ENCODE measurements at places on chromosomes 16 and 17.

DNA sequence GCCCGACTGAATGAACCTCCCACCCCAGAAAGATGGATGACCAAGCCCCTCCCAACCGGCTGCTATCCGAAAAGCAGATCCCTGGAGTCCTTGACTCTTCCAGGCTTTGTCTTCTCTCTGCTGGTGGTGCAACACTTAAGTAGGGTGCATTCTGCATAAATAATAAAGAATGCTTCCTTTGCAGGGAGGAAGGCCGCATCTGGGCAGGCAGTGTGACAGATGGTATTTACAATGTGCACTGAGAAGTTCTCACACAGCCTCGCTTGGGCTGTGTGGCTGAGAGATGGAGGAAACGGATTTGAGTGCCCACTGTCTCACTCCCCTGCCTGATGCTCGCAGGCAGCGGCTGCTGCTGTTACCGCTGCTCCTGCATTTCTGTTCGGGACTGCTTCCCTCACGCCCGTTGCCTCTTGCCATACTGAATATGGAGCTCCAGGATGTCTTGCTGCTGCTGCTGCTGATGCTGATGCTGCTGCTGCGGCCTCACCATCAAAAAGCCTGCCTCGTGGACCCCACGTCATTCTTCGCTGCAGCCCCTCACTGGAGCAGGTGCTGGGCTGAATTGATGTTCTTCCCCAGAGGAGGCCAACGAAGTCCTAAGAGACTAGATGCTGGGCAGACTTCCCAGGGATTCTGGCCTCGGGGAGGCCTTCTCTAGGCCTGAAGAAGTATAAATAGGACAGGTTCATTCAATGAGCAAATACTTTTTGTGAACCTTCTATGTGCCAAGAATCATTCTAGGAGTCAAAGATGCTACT lies 7.1 kb upstream of the RHBDL3 start:
- DNase-seq: no peak

- no peak for DNase-seq
These were observed 19.8 kb upstream of the ADCY7 start for GRCh38 chr16:50246299-50247122.

GRCh38 chr17:79707931-79708891 lies 22.5 kb upstream of the ENPP7 start:
- DNase-seq: peak; percentile 55

DNA sequence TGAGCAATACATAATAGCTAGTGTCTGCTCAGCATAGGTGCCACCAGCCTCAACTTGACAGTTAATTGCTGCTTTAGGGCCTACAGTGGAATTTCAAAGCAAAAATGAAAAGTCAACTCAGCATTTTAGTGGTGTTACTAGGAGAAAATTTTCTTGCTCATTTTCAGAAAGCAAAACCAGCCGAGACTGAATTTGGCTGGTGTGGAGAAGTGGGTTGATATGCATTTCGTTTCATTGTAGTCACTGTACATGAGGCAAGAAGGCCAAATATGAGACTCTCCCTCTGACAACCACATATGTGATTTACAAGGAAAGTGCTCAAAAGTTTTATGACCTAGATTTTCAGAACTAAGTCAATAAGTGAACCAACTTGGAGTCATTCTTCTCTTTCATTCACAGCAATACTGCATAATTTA lies 54.0 kb downstream of the DUSP14 start:
- no peak for DNase-seq

- no peak for DNase-seq
These were observed 165.0 kb upstream of the ELAC2 start for GRCh38 chr17:13182854-13183253.

GRCh38 chr17:42675965-42676423 lies 800 bp downstream of the PLEKHH3 start:
- DNase-seq: peak; percentile 49

- no peak for DNase-seq
These were observed 78.4 kb downstream of the SOX9 start for GRCh38 chr17:72199256-72199655.

GRCh38 chr16:49972961-49973360 lies 52.1 kb upstream of the CNEP1R1 start:
- no peak for DNase-seq

DNA sequence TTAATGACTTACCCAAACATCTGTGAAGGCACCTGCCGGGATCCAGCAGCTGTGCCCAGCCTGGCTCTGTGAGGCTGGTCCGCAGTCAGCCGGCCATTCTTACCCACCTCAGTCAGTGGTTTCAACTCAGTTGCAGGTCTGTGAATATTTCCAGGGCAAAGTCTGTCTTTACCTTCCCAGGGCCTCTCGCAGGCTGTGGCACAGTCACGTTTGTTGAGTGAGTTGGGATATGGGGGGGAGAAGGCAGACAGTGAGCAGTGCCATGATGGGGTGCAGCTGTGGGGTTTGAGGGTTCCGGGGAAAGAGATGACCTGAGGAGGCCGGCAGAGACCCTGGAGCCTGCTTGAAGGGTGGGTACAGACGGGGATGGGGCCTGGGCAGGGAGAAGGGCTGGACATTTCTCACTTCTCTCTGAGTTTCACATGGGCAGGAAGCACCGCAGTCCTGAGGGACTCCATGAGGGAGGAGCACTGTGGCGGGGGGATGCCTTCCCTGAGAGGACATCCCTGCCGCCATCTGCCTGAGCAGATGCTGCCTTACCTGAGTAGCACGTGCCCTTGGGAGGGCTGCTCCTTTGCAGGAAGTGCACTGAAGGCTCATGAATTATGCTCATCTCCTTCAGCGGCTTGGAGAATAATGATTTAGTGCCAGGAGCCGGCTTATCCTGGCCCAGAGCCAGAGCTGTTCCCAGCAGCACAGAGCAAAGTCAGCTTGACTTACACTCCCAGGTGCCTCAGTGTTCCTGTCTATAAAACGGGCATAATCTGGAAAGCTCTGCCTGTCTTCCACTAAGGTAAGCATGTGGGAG lies 48.1 kb downstream of the KSR1 start:
- DNase-seq: peak; percentile 31

DNA sequence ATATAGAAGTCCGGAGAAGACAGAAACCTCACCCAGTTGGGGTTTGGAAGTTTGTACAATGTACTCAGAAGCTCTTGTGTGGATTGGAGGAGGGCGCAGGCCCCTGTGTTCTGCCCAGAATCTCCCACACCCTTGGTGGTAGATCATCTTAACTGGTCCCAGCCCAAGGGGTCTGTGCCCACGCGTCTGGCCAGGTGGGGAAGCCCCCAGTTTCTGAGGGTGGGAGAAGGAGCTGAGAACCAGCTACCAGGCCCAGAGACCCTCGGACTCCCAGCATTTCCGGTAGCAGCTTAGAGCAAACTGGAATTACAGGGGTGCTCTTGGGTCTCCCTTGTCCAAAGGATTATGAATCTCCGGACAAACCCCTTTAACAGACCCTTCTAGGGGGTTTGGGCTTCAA lies 2.3 kb upstream of the PPP1R9B start:
- DNase-seq: no peak

DNA sequence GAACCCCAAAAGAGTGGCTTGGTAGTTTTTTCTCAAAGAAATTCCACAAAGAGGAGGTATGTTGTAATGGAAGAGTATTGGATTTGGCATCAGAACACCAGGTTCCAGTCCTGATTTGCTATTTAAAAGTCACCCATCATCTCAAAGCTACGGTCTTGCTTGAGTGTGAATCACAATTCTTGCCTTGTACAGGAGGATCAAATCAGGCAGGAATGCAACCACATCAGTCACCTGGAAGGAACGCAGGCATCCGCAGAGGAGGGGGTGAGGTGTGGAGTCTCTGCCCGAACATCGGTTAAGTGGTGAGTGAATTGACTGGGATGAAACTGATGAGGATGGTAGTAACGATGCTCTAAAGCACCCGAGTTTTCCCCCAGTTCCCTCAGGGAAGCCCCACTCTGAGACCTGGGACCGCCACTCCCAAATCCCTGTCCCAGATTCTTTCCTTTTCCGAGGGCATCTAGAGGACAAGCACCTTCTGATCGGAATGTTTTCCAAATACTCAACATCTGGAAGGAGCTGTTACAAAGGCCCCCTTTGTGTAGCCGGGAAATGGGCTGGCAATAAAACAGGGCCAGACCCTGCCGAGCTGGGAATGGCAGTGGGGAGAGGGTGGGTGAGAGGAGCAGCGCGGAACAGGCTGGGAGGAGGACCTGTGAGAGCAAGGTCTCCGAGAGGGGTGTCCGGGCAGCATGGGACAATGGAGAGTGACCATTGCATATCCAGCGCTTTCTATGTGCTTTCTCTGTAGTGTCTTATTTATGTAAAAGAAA lies 469.6 kb downstream of the SLC39A11 start:
- DNase-seq: no peak

DNA sequence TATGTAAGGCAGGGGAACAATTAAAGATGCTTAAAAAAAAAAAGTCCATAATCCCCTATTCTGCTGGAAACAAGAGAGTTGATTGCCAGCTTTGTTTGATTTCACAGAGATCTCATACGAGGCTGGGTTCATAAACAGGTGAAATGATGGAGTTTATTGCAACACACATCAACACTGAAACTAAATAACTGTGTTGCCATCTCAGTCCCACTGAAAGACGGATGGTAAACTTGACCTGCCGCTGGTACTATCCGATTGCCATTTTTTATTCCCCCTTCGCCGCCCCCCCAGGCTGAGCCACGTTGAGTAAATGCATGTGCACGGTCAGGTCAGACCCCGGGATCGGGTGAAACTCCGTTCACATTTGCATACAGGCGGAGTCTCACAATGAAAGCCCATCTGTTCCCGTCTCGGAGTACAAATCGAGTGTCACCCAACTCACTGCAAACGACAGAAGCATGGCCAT lies 119.2 kb downstream of the SKAP1 start:
- DNase-seq: no peak

GRCh38 chr16:86578061-86578599 lies at the start of gene FOXL1:
Gene FOXL1, plus strand, starts transcription at chr16:86578549. Its CDS starts 175 bp downstream, at chr16:86578724.
- DNase-seq: peak; percentile 57

GRCh38 chr16:57115514-57116182 lies 23.3 kb downstream of the CPNE2 start:
- peak; percentile 69 for DNase-seq

GRCh38 chr16:81469710-81470535 lies 25.3 kb downstream of the CMIP start:
- DNase-seq: no peak

DNA sequence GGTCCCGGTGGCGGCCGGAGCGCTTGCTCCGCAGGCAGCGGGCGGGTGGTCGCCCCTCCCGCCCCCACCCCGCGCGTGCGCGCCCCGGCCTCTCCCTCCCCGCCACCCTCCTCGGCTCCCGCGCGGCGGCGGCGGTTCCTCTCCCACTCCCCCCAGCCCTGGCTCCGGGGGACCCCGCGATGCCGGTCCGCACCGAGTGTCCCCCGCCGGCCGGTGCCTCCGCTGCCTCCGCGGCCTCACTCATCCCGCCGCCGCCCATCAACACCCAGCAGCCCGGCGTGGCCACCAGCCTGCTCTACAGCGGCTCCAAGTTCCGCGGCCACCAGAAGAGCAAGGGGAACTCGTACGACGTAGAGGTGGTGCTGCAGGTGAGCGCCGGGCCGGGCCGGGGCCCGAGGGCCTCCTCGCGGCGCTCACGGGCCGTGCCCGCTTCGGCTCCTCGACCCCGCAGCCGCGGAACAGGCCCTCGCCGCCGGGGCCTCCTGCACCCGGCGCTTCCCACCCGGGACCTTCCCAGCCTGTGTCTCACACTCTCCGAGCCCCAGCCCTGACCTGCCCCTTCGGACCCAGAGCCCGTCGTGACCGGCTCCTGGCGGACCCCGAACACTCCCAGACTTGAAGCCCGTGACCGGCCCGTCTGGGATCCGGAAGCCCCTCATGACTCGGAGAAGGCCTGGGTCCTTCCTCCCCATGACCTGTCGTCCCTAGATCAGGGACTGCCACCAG lies 490 bp downstream of the GID4 start:
- DNase-seq: no peak

DNA sequence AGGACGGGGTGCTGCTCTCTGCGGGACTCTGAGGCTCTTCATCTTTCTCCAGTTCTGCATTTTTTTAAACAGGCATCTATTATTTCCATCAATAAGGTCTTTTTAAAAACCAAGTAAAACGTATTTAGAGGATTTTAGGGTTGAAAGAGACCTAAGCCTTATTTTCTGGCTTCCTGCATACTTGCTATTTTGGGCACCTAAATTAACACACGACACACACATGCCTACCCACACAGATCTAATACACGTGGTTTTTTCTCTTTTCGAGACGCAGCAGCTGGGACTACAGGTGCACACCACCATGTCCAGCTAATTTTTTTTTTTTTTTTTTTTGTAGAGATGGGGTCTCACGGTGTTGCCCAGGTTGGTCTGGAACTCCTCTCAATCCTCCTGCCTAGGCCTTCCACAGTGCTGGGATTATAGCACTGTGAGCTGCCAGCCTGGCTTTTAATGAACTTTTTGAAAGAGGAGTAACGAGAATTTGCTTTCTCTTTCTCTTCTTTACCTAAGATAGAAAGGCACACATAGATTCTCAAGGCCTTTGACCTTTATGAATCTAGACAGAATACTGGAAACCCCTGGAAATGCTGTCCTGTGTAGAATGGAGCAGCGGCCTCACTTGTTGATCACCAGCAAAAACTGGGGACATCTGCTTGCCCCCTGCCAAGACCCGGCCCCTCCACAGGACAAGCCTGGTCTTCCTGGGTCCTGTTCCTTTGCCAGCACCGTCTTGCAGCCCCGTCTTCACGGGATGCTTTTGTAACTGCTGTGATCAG lies 13.8 kb downstream of the DNAAF8 start:
- no peak for DNase-seq

- no peak for DNase-seq
These were observed 17.2 kb upstream of the NDEL1 start for GRCh38 chr17:8418471-8418870.

DNA sequence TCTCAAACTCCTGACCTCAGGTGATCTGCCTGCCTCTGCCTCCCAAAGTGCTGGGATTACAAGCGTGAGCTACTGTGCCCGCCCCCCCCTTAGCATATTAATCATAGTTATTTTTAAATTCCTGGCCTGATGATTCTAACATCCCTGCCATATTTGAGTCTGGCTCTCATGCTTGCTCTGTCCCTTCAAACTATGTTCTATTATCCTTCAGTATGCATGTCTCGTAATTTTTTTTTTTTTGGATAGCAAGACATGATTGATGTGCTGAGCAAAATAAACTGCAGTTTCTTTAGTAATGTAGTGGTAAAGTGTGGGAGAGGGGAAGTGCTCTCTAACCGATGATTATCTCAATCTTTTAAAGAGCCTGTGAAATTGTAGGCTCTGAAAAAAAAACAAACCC lies 34.3 kb upstream of the TMEM92 start:
- DNase-seq: no peak

DNA sequence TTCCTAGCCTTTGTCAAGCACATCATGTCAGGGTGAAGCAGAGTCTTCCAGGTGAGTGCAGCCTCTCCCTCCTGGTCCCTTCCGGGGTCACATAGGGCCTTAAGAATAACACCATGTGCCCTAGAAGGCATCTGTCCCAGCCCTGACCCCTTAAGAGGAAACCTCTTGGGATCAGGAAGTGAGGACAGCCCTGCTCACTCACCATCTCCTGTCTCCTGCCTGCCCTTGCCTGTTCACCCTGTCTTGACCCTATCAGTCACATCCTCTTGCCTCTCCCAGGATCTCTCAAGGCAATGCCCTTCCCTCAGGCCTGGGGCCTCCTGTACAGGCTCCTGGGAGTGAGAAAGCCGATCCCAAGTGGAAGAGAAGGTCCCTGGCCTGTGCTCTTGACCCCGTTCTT lies 13.9 kb downstream of the MYL4 start:
- DNase-seq: no peak

Data from fibroblast of pulmonary artery (primary cell).